Smooth muscle cell of the pulmonary artery (primary cell): ENCODE measurements at places on chromosomes 7 and 10. TPM values are rescaled to one million over a fixed set of nuclear protein-coding genes. Genes with fewer than 3 reads are reported as not detected.

The PRLHR gene
- total RNA-seq, result not detected in 2 replicates

The OGDHL gene
- total RNA-seq, result 0.26 and 1.7 TPM in 2 replicates

The ZNF425 gene
- 2.5 and 3.7 TPM in 2 replicates for total RNA-seq

The DGKI gene
- total RNA-seq, result 12.7 and 15.8 TPM in 2 replicates

The LRRC4 gene
- total RNA-seq, result 0.03 TPM in 1 of 2 replicates, not detected in the other
